ENCODE measurements at places on chromosomes 6 and 20.

GRCh38 chr6:136323431-136324112 lies 33.9 kb upstream of the BCLAF1 start:
- peak; percentile 77 for DNase-seq

- DNase-seq = no peak
Observed at GRCh38 chr20:3543901-3544507, 73.2 kb downstream of the ATRN start.

DNA sequence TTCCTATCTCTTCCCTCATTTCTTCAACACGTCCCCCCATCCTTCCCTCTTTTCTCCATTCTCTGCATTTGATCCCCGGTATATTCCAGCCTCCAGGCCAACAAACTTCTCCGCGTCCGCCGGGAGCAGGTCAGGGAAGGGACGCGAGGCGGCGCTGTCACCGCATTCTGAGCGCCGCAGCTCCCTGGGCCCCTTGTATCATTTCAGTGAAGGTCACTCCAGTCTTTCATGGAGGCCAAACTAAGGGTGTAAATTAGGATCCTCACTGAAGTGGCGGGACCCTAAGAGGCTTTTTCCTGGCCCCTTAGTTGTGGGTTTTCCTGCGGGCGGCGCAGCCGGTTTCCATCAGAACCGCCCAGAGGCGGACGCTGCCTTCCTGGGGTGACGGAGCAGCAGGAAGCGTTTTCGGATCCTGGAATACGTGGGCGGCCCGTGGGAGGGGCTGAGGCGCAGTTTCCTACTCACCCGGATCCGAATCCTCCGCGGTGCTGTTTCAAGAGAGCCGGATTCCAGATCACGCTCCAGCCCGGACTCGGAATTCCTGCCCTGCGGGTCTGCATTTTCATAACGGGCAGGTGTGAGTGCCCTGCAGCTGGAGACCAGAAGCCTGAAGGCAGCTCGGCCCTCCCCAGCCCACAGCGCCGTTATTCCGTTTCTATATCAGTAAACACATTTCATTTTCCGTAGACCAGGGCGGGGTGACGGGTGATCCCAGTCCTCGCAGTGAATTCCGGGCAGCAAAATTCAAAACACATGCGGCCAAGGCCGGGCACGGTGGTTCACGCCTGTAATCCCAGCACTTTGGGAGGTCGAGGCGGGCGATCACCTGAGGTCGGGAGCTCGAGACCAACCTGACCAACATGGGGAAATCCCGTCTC lies 3.6 kb upstream of the MICA start:
- DNase-seq = peak; percentile 67

DNA sequence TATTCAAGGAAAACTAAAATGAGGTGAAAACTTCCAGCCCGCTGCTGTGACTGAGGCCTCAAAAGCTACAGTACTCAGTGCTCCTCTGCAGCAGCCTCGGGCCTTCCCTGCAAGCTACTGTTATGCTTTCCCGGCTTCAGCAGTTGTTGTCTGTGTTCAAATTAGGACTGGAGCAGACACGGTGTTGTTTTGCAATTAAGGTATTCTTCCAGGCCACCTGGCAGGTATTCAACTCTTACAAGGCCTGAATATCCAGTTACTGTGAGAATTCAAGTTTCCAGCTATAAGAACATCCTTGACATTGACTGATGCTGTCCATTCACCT lies 10.7 kb downstream of the TXNDC5 start:
- DNase-seq = no peak

- DNase-seq = no peak
Observed at GRCh38 chr6:167441715-167442206, 116.9 kb downstream of the TTLL2 start.

GRCh38 chr6:129329678-129330077 lies 380.3 kb downstream of the ARHGAP18 start:
- no peak for DNase-seq

DNA sequence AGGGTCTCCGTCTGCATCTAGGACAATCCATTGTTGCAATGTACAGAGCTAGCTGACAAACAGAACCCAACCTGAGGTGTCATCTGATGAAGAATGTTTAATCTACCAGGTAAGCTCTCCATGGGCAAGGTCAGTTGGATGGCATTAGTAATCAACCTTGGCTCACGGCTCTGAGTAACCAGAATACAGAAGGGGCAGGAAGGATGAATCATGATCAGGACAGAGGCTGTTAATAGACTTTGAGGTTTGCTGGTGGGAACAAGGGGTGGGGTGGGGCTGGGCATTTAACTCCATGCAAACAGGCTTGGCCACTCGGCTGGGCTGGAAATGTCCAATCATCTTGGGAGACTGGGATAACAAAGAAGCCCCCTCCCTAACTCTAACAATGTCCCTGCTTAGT lies 77.1 kb upstream of the MRPS10 start:
- no peak for DNase-seq

DNA sequence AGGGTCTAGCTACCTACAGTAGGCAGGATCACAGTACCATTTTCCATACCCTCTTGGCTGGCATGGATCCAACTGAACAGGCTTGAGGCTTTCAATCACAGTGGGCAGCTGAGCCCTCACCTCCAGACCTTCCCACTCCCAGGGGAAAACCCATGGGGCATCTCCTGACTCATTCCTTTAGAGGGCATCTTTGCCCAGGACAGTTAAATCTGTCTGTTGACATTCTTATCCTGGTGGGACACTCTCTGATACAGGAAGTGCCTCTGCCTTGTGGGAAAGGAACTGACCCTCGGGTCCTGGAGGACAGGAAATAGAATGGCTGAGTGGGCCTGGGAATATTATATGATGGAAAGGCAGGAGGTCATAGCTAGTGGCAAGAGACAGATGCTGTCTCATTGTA lies 10.2 kb upstream of the EPB41L1 start:
- DNase-seq = no peak

GRCh38 chr6:14146506-14147096 lies 29.0 kb downstream of the CD83 start:
- DNase-seq = no peak

- no peak for DNase-seq
Observed at GRCh38 chr6:38138374-38138773, 318.8 kb downstream of the ZFAND3 start.

DNA sequence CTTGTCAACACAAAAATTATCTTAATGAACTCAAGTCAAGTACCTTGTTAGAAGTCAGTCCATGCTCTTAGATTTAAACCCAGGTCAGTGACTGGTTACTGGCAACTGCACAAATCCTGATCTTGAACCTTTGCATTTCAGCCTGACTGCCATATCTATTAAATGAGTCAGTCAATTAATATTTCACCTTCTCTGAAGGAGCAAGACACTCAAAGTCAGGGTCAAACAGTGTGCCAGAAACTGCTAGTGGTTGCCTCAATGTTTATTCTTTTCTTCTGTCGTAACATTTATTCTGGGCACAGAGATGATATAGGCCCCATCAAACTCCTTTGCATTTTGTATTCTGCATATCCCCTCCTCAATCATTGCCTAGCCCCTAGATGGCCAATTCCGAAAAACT lies 193.9 kb upstream of the MOCS1 start:
- no peak for DNase-seq

- DNase-seq = no peak
Observed at GRCh38 chr6:152828431-152828830, 77.8 kb downstream of the VIP start.

- DNase-seq = no peak
Observed at GRCh38 chr6:125009578-125009977, 47.3 kb downstream of the RNF217 start.

DNA sequence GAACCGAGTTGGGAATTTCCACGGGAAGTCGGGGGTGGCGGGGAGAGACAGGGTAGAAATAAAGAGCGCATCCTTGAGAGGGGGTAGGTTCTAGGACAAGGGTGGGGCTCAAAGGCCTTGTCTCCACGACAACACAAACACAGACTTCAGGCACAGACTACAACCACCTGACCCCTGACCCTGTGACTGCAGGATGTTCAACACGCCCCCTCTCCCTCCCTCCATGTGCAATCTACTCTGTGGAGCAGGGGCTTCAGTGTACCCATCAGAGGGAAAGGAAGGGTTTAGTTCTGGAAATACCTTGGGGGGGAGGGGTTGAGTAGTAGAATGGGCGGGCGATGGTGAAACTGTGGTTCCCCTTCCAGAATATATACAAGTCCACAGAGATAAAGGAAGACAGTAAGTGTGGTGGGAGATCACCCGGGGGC lies 651 bp upstream of the TAPBP start:
- DNase-seq = peak; percentile 47

DNA sequence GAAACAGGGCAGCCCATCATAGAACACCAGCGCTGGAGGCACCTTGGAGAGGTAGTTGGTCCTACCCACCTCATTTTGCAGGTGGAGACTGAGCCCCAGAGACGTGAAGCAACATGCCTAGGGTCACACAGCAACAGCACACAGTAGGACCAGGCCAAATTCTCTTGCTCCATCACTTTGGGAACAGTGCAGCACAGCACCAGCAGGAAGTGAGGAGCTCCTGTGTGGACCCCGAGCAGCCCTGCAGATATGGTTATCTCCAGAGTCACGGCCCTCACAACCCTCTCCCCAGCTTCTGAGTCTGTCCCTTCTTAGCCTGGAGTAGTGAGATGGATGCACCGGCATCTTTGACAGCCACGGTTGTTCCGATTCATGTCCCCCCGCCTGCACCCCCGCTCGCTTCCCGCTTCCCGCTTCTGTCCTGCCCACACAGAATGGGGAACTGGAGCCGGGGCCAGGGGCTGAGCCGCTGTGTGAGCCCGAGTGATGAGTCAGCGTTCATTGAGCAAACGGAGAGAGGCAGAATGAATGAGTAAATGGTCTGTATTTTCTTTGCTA lies 72.6 kb upstream of the DUSP22 start:
- peak; percentile 14 for DNase-seq

DNA sequence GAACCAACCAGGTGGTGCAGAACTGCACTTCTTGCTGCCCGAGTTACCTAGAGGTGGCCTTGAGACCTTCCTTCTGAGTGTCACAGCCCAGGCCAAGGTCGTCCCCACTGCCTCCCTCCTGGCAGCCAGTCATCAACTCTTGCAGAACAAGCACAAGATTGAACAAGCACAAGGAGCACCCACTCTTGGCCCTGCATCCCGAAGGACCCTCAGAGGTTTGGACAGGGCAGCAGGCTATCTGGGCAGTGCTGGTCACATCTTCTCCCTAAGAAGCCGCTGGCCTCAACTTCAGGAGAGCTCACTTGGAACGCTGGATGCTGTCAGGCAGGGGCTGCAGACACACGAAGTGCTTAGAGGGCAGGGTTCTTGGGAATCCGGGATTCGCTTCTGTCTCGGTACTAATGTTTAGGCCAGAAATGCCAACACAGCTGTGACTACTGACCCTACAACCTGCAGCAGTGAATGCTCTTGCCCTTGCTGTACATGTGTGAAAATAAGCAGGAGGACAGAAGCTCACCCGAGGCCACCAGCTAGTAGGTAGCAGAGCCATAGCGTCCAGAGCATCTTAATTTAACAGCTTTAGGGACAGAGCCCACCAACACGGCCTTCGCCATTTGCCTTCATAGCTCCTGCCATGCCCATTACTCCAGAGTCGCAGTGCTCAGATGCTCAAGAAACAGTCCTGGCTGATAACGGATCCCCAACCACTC lies 4.0 kb upstream of the ACSS1 start:
- no peak for DNase-seq

DNA sequence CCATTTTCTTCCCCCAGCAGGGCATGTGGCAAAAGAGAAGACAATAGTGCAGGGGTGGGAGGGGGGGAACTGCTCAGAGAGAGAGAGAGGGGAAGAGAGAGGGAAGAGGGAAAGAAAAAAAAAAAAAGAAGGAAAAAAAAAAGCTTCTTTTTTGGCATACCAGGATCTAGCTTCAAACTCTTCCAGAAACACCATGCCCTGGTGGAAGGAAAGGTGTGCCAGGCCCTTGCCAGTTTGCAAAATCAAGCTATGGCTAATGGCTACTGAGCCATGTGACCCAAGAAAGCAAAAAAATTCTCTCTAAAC lies 326 bp downstream of the ZMYND8 start:
- no peak for DNase-seq

DNA sequence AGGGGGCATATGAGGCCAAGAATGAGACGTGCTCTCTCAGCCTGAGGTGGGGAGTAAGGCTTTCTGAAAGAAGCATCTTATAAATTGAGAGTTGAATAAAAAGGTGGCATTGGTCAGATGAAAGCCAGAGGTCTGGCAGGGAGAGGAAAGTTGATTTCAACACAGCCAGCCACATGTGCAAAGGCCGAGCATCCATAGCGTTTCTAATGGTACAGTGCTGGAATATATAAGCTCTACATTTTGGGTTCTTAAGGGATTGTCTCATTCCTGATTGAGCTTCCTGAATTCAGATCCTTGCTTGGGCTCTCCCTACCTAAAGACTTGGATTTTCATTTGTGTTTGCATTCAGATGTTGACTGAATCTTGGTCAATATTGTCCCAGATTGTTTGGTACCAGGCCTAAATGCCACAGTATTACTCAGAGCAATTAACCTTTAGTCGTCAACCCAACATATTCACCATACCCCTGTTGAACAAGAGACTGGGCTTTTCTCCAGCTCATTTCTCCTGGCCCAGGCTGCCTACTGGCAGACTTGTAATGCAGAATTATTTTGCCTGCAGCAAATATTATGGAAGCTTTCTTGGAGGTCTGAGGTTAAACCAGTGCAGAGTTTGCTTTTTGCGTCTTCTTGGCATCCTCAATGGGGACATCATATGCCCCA lies 14.5 kb upstream of the BCAS1 start:
- DNase-seq = no peak

- no peak for DNase-seq
Observed at GRCh38 chr20:61371501-61372136, 119.6 kb downstream of the CDH4 start.

DNA sequence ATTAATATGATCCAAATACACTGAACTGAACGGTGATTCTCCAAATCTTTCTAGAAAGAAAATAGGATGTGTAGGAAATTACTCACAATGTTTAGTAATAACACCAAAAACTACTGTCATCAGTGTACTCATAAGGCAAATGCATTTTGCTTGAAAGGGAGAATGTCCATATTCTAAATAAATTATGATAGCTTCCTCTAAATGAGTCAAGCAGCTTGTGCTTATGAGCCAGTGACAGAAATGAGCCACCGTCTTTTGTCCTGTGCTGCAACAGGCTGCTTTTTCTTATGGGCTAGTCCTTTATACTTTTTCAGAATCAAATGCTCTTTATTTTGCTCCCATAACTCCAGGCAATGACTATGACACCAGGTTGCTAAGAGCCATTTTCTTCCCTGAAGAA lies 4.5 kb upstream of the ZNF451 start:
- DNase-seq = no peak

GRCh38 chr20:49544535-49544934 lies 23.4 kb downstream of the PTGIS start:
- DNase-seq = no peak

- no peak for DNase-seq
Observed at GRCh38 chr6:10363911-10364310, 51.0 kb downstream of the TFAP2A start.

Measured in hippocampal formation (tissue), 2 donors.